ENCODE measurements at places on chromosomes 5 and 9.

DNA sequence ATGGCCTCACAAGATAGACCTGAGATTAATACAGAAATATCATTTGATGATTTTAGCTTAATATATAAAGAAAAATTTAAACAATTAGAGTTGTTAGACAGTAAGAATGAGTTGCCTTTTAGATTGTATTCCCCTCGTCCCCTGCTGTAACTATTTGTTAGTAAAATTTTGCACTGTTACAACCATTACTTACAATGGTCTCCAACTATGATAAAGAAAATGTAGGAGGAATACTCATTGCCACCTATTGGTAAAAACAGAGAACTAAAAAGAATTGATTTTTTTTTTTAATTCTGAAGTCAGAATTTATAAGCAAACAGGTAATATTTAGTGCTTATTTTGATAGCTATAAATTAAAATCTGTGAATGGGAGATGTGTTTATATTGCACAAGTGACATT, 937.6 kb downstream of the TLE4 start:
- no peak for DNase-seq

GRCh38 chr5:91898019-91898418, 514.9 kb upstream of the ARRDC3 start:
- DNase-seq, result no peak

DNA sequence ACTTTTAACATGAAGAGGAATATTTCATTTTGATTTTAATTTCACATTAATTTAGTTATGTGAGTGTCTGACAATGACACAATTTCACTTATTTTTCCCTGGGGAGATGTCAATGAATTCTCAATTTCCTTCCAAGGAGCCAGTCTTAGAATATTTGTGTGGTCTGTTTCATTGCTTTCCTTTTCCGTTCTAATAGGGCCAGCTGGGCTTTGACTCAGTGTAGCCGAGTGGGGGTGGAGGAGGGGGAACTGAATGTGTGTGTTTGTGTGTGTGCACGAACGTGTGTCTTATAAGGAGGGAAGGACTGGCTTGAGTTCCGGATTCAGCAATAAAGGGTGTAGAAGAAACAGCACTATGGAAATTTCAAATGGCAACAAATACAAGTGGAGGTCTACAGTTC, 100.0 kb downstream of the BASP1 start:
- DNase-seq, result no peak

GRCh38 chr9:131874916-131875670, 135.2 kb upstream of the RAPGEF1 start:
- DNase-seq, result no peak

DNA sequence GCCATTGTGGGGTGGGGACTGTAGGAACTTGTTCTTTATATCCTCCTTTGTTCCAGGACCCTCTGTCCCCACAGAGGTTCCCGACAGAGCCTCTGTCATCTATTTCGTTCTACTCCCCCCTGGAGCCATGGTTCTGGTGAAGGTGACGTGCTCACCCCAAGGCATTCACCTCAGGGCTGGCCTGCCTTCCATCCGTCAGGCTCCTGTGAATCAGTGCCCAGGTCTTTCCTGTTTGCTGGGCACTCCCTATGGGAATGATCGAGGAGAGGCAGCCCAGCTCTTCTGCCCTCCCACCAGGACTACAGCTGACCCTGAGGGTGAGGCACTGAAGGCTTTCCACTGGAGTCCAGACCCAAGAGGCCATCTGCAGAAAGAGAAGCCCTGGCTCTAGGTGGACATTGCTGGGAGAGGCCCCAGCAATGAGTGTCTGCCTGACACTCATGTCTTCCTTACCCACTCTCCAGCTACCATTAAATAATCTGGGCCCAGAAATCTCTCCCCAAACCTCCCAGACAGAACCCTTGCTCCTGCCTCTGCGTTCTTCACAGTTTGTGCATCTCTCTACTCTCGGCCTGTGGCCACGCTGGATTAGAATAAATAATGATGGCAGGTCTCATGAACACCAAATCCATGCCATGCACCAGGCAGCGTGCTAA, 214.2 kb downstream of the FSTL4 start:
- no peak for DNase-seq

DNA sequence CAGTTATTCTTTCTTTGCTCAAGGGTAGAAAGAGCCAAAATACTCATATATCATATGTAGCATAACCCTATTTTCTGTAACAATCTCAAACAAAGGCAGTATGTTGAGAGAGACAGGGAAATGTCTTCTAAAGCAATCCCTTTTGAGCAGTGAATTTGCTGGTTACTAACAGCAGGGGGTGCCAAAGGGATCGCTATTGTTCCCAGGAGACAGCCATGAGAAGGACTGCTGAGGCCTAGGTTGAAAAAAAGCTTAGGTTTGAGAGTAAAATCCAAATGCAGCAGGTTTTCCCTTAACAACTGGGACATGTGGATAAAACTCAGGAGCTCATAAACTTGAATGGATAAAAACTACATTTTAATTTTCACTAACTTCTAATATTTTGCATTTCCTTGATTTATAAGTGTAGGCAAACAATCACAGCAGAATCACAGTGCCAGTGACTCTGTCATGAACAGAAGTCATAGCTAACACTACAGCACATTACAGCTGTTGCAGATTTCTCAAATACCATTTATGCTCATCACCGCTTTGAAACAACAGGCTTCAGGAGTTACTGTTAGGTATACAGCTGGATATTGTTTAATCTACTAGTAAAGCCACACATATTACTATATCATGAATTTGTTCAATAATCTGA, 148.4 kb downstream of the MAPKAP1 start:
- DNase-seq, result no peak

DNA sequence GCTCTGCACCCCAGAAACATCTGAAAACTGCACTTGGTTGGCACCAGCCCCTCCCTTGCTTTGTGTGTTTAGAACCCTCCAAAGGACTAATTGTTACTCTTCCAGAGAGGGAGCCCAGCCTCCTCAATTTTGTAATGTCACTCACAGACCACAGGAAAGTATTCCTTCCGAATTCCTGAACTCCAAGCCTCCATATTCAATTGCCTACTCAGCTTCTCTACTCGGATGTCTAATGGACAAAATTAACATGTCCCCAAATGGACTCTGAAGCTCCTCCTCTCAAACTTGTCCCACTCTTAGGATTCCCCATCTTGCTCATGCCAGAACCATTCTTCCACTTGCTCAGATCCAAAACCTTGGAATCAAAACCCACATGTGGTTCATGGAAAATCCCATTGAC, 3.9 kb upstream of the TMEM171 start:
- DNase-seq, result no peak

GRCh38 chr5:111131356-111131755, 39.2 kb downstream of the WDR36 start:
- DNase-seq, result no peak

GRCh38 chr5:111854186-111854585, 97.2 kb upstream of the NREP start:
- DNase-seq, result no peak

GRCh38 chr5:37248970-37249814, at the start of gene CPLANE1:
Gene CPLANE1 (minus strand): TSS chr5:37249376. CDS start chr5:37247698, 1,678 bp downstream.
- peak; percentile 62 for DNase-seq

DNA sequence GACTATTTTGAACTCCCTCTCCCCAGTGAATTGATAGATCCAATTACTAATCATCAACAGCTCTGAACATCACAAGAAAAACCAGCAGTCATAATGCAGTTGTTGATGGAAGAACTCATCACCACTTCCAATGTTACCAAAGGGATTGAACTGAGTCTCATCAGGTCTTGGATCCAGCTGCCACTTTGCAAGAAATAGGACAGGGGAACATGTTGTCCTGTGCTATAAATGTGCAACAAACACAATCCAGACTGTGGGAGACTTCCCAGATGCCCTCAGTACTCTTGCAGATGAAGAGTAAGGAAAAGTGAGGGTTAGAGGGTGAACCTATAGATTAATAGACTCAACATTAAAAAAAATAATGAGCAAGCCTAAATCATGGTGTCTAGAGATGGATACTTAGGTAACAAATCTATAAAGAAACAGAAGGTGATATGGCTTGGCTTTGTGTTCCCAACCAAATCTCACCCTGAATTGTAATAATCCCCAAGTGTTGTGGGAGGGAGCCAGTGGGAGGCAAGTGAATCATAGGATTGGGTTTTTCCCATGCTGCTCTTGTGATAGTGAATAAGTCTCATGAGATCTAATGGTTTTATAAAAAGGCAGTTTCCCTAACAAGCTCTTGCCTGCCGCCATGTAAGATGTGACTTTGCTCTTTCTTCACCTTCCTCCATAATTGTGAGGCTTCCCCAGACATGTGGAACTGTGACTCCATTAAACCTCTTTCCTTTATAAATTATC, 63.4 kb upstream of the PAPPA start:
- DNase-seq, result no peak

GRCh38 chr5:6631441-6631840, 1.4 kb downstream of the NSUN2 start:
- DNase-seq, result no peak

DNA sequence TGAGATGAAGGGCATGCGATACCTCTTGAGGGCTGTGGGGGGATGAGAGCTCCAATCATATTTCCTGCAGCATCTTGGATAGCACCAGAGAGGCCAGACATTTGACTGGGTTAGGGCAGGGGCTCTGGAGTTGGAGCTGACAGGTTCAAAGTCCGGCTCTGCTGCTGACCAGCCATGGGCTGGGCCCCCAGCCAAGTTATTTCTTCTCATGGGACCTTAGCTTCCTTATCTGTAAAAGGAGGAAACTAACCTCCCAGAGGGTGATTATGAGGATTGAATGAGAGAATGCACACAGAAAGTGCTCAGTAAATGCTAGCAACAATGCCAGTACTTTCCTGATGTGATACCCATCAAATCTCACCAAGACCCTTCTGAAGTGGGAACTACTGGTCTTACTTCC, 65.2 kb upstream of the SLC25A51 start:
- no peak for DNase-seq

DNA sequence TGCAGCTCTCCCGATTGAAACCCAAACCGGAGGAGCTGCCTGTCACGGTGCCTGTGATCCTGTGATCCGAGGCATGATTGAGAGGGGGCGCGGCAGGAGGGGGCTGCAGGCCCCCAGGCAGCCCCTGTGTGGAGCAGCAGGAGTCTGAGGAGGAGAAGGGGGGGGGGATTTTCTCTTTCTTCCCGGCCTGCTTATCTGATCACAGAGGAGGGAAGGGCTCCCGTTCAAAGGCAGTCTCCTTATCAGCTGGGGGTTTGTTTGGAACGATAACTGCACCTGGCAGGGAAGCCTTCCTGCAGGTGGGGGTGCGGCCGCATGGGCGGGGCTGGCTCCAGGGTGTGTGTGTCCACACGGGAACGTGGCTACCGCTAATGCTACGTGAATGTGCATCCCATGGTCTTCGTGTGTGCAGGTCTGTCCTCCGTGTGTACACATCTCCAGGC, 38.4 kb downstream of the LMX1B start:
- DNase-seq, result no peak

DNA sequence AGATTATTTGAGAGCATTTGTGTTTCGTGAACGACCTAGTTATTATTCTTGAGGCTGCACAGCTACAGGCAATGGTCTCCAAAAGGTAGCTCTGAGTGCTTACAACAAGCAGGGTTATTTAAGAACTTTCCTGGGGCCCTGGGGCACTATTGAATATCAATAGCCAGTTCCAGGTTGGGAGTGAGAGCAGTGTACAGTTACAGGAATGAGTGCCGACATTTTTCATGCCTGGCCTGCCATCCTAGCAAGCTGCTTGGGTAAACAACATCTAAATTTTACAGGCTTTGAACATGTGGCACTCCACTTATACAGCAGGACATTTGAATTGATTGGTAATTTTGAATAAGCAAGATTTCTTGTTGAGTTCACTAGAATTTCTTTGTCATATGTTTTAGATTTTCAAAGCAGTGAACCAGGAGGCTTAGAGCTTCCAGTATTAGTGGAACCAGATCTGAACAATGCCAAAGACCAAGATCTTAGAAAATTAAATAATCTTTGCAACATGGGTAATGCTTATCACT, 171.9 kb upstream of the GDNF start:
- DNase-seq, result no peak

GRCh38 chr5:132253452-132254320, 3.8 kb upstream of the PDLIM4 start:
- DNase-seq, result no peak

- DNase-seq, result no peak
These were observed 99.2 kb downstream of the UHRF2 start for GRCh38 chr9:6512085-6512657.

- no peak for DNase-seq
These were observed 1.0 kb upstream of the EFNA5 start for GRCh38 chr5:107671742-107672210.

- DNase-seq, result no peak
These were observed 9.9 kb upstream of the SPIN1 start for GRCh38 chr9:88378317-88378716.

GRCh38 chr5:150174285-150174684, 7.7 kb downstream of the CDX1 start:
- no peak for DNase-seq

DNA sequence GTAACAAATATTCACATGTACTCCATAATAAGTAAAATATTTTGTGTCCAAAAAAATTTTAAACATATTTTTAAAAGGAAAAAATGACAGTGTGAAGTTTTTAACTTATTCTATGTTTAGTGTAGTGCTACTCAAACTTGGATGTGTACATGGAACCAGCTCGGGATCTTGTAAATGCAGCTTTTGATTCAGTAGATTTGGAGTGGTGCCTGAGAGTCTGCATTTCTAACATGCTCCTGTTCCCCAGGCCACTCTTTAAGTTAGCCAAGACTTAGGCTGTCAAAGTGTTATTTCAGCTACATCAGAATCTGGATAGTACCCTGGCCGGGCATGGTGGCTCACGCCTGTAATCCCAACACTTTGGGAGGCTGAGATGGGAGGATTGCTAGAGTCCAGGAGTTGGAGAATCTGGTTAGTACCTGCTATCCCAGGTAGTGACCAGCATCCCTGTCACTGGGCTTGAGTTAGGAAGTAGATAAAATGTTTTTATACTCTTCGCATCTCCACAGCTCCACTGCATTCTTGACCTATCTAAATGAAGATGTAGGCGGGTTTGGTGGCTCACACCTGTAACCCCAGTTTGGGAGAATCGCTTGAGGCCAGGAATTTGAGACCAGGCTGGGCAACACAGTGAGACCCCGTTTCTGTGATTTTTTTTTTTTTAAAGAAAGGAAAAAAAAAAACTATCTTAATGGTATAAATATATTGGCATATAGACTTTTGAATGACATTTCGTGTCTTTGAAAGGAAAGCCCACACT, 60.7 kb upstream of the TTC23L start:
- no peak for DNase-seq

- DNase-seq, result no peak
These were observed 156.1 kb upstream of the KIF2A start for GRCh38 chr5:62149879-62150278.

- no peak for DNase-seq
These were observed 14.3 kb upstream of the GABRP start for GRCh38 chr5:170769246-170769645.

- no peak for DNase-seq
These were observed 114.4 kb downstream of the ZNF608 start for GRCh38 chr5:124631874-124632550.

GRCh38 chr5:108726446-108727235, 21.1 kb upstream of the FER start:
- no peak for DNase-seq

All from GOT3 (cell line).